ENCODE measurements at places on chromosomes 4 and X. TPM values are rescaled to one million over a fixed set of nuclear protein-coding genes. Genes with fewer than 3 reads are reported as not detected.

Gene CXCL6
- 0.68 TPM for total RNA-seq

DNA sequence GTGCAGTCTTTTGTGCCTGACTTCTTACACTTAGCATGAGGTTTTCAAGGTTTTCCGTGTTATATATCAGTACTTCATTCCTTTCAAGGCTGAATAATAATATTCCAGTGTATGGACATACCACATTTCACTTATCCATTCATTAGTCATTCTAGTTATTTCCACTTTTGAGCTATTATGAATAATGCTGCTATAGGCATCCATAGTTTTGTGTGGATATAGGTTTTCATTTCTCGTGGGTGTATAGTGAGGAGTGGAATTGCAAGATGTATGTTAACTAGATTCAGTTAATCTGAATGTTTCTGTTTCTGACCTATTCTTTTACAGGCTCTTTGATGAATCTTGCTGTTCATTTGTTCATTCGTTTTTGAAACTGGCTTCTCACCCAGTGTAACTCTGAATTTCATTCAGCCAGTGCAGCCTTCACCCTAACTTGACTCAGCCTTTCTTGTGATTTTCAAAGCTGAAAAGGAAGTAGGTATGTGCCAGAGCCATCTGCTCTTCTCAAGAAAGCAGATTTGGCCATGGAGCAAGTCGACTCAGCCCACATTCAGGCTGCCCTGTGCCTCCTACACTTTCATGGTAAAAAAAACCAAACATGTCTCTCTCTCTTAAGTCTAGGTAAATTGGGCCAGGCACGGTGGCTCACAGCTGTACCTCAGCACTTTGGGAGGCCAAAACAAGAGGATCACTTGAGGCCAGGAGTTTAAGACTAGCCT is 56.3 kb upstream of the NOCT start:
- no peak overlapping the region for H3K4me3 ChIP-seq
- H3K4me1 ChIP-seq = peaks cover 9% of the 10 kb centered on the region
- H3K27me3 ChIP-seq = no peaks in the 10 kb centered on the region
- no peaks in the 10 kb centered on the region for H3K36me3 ChIP-seq

DNA sequence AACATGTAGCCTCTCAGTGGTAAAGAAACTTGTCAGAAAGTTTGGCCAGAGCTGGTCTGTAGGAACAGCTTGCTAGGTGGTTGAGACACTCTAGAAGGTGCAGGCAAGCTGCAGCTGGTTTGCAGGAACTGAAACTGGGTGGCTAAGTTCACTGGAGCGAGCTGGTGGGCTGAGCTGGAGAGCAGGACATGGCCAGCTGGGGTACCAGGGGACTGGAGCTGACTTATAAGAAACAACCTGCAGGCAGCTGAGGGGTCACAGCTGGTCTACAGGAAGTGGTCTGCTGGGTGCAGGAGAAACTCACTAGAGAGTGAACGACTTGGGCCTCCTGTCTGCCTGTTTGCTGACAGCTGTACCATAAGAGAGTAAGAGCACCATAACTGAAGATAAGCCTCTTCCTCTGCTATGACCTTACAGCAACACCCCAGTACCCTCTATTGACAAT is 157.1 kb upstream of the LNX1 start:
- H3K27ac ChIP-seq = no peak overlapping the region
- H3K36me3 ChIP-seq = no peaks in the 10 kb centered on the region
- DNase-seq = no peak
- no peak overlapping the region for H3K4me3 ChIP-seq

DNA sequence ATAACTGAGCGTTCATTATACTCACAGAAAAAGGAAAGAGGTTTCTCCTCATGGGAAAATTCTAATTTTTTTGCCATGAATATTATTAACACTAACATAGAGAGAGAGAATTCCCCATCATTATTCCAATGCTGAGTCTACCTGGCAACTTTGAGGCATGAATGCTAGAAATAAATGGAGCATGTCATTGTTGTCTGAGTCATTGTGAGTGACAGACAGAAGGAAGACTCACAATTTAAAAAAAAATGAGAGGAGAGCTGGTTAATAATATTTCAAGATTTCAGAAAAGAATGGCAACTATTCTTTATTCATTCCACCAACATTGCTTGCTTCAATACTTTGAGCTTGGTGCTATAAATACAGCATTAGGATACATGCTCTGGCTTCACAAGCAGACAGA is 170.4 kb upstream of the HS3ST1 start:
- no peaks in the 10 kb centered on the region for H3K36me3 ChIP-seq
- no peak overlapping the region for H3K4me3 ChIP-seq
- H3K27ac ChIP-seq = no peak overlapping the region

- no peak overlapping the region for H3K4me3 ChIP-seq
- H3K4me1 ChIP-seq = no peaks in the 10 kb centered on the region
- no peaks in the 10 kb centered on the region for H3K27me3 ChIP-seq
- H3K36me3 ChIP-seq = no peaks in the 10 kb centered on the region
- no peak for DNase-seq
Measured at GRCh38 chr4:77446601-77447000, 159.0 kb upstream of the CXCL13 start.

DNA sequence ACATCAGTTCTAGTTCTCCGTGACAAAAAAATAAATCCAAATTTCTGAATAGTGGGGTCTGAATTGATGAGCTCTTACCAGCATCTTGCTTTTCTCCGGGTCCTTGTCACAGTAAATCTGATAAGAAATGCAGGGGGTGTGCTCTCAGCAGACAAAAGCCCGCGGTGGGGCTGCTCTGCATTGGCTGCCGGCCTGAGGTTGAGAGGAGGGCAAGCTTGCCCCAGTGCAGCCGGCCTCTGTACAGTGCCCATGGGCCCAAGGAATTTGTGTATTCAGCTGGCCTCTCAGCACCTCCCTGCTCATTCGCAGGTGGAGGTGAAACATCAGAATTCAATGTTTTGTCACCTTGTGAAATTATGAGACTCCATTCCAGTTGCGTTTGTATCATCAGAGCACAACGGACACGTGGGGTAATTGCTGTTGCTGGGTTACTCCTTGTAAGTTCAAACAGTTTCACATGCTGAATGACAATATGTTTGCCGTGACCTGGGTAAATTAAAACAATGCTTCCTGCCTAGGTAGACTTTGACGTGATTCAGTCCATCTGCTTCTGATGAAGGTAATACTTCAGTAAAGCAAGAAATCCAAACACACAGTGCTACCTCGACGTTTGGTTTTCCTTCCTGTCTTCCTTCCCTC is 596.4 kb downstream of the MID1IP1 start:
- no peaks in the 10 kb centered on the region for H3K4me1 ChIP-seq
- H3K36me3 ChIP-seq = no peaks in the 10 kb centered on the region
- no peak overlapping the region for H3K27ac ChIP-seq
- DNase-seq = no peak

Gene CCDC110
- total RNA-seq = 0.43 TPM

- H3K27me3 ChIP-seq = peaks cover 4% of the 10 kb centered on the region
- no peak overlapping the region for H3K4me3 ChIP-seq
- no peak overlapping the region for H3K27ac ChIP-seq
- DNase-seq = no peak
Measured at GRCh38 chrX:40444798-40445496, 135.8 kb upstream of the ATP6AP2 start.

Gene CLDN22
- total RNA-seq = not detected

- H3K36me3 ChIP-seq = no peaks in the 10 kb centered on the region
- no peaks in the 10 kb centered on the region for H3K27me3 ChIP-seq
- H3K4me3 ChIP-seq = no peak overlapping the region
Measured at GRCh38 chr4:5215321-5215720, 164.0 kb downstream of the STK32B start.

DNA sequence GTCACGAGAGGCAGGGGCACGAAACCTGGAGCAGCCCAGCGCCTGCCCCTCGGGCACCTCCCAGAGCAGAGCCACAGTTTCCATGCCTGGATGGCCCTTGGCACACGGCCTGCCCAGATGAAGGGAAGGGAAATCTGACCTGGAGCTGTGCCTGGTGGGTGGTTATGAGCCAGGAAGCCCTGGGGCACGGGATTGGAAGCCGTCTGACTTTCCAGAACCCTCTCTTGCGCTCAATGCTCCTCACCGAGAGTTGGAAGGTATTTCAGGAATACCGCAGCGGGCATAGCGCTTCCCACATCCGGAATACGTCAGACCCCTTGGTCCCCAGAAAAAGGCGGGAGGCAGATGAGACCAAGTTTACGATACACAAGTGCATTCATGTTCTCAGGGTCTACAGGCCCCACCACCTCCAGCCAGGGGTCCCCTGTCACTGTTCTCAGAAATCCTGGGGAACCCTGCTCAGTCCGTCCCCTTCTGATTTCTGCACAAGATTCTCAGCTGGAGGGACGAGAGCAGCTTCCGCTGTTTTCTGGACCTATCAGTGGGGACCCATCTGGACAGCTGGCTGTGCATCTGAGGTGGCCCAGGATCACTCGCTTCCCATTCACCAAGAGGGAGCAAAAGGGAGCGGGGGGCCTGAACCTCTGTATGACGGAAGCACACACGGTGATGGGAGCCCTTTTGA is 172.9 kb downstream of the AFAP1 start:
- no peaks in the 10 kb centered on the region for H3K4me1 ChIP-seq
- no peak for DNase-seq
- H3K4me3 ChIP-seq = no peak overlapping the region
- no peaks in the 10 kb centered on the region for H3K36me3 ChIP-seq
- H3K27me3 ChIP-seq = no peaks in the 10 kb centered on the region

GRCh38 chr4:42197341-42197740 is 44.9 kb upstream of the BEND4 start:
- H3K27ac ChIP-seq = no peak overlapping the region
- no peak for DNase-seq
- no peaks in the 10 kb centered on the region for H3K4me1 ChIP-seq
- H3K36me3 ChIP-seq = no peaks in the 10 kb centered on the region

- no peak for DNase-seq
- H3K36me3 ChIP-seq = no peaks in the 10 kb centered on the region
- no peaks in the 10 kb centered on the region for H3K4me1 ChIP-seq
- no peaks in the 10 kb centered on the region for H3K27me3 ChIP-seq
Measured at GRCh38 chr4:78592088-78592783, 40.7 kb downstream of the ANXA3 start.

DNA sequence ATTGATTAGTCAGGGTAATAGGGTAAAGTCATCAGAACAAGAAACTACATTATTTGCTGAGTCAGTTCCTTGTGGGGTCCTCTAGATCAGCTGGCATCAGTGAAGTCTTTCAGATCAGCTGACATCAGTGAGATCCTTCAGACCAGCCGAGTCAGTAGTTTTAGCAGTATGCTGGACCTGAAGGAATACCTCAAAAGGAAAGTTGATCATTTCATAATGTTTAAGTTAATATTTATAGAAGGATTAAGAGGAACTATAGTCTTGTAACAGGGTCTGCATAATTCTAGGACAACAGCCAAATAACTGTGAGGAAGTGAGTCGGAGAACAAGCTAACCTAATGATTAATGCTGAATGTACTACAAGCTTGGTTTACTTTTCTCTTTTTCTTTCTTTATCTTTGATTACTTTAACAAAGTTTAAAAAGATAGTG is 958 bp upstream of the UGT2B7 start:
- H3K4me1 ChIP-seq = no peaks in the 10 kb centered on the region
- H3K4me3 ChIP-seq = no peak overlapping the region
- no peaks in the 10 kb centered on the region for H3K36me3 ChIP-seq
- DNase-seq = no peak
- H3K27me3 ChIP-seq = no peaks in the 10 kb centered on the region

GRCh38 chrX:102077426-102077825 is 48.1 kb upstream of the TCEAL2 start:
- no peak overlapping the region for H3K27ac ChIP-seq
- H3K27me3 ChIP-seq = no peaks in the 10 kb centered on the region
- no peak for DNase-seq
- no peaks in the 10 kb centered on the region for H3K36me3 ChIP-seq
- no peak overlapping the region for H3K4me3 ChIP-seq

Gene PHF8
- 12.8 TPM for total RNA-seq

DNA sequence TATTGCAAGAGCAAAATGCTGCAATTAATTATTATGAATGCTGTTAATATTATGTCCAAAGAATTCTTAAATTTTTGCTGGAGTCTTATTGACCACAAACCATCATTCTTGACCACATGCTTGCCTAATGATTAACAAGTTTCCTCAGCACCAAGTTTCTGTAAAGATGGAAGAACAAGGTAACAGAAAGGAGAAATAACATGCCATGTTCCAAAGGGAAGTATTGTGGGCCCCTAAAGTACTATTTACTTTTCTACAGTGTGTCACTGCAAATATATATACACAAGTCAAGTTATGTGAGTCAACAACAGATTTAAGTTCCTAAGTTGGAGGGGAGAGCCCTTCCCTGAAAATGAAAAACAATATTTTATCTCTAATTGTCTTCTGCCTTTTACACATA is 20.6 kb downstream of the FAM47E start:
- H3K27me3 ChIP-seq = no peaks in the 10 kb centered on the region
- peak overlapping the region; percentile 97 for H3K27ac ChIP-seq
- H3K4me1 ChIP-seq = peaks cover 23% of the 10 kb centered on the region
- H3K36me3 ChIP-seq = no peaks in the 10 kb centered on the region

Gene GAGE12H
- not detected for total RNA-seq

Gene EGF
- total RNA-seq = not detected

GRCh38 chr4:101020956-101021355 is 326.4 kb downstream of the PPP3CA start:
- no peaks in the 10 kb centered on the region for H3K27me3 ChIP-seq
- H3K27ac ChIP-seq = no peak overlapping the region
- no peak for DNase-seq
- no peaks in the 10 kb centered on the region for H3K4me1 ChIP-seq
- H3K4me3 ChIP-seq = no peak overlapping the region
- H3K36me3 ChIP-seq = no peaks in the 10 kb centered on the region

Gene STIM2
- total RNA-seq = 14.6 TPM

GRCh38 chrX:49753691-49754090 is 57.9 kb upstream of the PAGE1 start:
- no peaks in the 10 kb centered on the region for H3K36me3 ChIP-seq
- no peak overlapping the region for H3K4me3 ChIP-seq
- no peak overlapping the region for H3K27ac ChIP-seq
- H3K27me3 ChIP-seq = no peaks in the 10 kb centered on the region
- DNase-seq = no peak

DNA sequence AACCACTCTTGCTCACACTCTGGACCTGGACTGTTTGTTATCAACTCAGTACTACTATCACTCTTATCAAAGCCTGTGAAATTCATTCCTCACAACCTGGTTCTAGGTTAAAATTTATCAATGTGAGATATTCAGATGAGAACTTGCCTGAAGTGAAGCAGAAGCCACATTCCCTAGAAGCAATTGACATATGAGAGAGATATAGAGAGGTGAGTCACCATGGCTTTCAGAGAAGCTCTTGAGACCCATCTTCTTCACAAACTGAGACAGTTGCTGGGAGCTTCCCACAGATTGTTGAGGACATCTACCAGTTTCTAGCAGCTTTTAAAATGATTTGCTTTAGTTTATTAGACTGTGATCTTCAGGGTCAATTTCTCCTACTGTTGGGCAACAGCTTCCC is 316.9 kb upstream of the TET2 start:
- no peak overlapping the region for H3K4me3 ChIP-seq
- no peaks in the 10 kb centered on the region for H3K36me3 ChIP-seq
- no peak for DNase-seq
- H3K4me1 ChIP-seq = no peaks in the 10 kb centered on the region

DNA sequence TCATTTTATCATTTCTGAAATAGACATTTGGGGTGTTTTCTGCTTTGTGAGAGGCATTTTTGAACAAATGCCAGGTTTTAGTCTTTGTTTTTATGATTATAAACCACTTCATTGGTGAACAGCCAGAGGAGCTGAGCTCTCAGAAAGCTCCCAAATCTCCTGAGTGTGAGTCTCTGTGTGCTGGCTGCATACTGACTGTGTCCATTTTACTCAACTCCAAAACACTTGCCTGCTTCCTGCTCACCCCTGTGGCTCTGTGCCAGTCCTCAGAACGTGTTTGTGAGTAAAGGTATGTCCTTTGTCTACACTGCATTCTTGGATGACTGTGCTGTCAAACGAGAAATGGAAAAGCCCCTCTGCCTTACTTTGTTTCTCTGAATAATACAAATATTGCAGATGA is 5.4 kb upstream of the LRAT start:
- DNase-seq = no peak
- H3K36me3 ChIP-seq = no peaks in the 10 kb centered on the region
- H3K4me3 ChIP-seq = no peak overlapping the region
- no peak overlapping the region for H3K27ac ChIP-seq
